NCI-H446 treated with DMSO at 0.1 percent for 48 hours (cell line): ENCODE measurements at places on chromosomes 12 and 14.
A peak's percentile ranks its signal among the peaks of the same experiment; 100 is the strongest.

DNA sequence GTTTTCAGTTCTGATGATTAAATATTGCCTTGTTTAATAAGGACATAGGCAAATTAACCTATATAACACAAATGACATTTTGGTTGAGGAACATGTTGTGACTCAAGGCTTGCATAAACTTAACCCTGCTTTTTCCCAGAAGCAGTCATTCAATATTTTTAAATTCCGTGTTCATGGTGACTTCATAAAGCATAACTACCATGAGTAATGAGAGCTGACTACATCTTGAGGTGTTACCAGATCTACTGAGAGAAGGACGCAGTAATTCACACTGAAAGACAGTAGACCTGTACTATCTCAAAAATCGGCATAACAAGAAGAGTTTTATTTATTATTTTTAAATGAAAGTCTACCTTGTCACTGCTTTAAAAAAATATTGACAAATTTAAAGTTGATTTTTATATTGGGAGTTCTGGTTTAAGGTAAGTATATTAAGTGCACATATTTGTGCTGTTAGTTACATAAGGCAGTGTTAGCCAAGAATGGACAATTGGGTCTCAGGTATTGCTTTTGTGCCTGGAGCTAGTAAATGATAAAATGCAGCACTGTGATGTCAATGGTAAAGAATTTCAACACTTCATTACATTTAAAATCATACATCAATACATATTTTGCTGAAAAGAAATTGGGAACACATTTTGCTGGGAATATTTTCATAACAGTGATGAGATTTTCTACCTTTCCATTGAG is 1198.5 kb downstream of the FSCB start:
- DNase-seq = no peak

DNA sequence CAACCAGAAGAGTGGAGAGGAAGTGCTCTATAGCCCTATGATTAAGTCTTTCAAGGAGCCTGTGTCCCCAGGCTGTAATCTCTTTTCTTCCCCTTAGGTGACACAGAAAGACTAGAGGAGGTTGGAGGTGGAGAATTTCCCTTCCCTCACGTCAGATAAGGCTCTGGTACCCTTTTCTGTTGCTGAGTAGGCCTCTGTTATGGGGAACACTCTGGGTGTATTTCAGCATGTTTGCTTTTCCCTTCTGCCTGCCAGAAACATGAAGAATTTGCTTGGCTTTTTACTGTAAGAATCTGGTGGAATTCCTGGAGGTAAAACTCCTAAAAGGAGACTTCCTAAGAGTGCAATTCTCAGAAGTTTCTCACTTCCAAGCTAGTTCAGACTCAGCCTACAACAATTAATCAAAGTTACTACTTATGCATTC is 58.3 kb downstream of the SIX1 start:
- DNase-seq = no peak

DNA sequence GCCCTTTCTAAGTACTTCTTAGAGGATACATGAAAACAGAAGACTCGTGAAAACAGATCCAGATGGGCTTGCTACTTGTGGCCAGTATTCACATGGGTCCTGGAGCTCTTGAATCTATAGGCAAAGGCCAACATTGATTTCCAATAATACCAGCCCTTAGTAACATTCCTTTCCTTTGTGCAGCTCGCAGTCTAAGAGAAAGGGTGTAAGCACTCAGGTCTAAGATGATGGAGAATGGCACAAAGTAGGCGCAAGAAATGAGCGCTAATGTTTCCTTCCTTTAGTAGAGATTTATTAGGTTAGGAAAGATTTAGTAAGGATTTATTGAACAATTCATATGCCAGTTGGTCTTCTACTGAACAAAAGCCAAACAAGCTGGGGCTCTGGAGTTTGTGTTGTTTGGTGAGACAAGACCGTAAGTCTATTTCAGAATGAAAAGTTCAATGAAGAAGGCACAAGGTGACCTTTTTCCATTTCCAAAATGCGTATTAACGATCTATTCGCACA is 525 bp downstream of the RNU6-8 start:
- peak; percentile 57 for DNase-seq

- DNase-seq = no peak
These were observed 7.5 kb upstream of the TRHDE start for GRCh38 chr12:72264548-72265175.

DNA sequence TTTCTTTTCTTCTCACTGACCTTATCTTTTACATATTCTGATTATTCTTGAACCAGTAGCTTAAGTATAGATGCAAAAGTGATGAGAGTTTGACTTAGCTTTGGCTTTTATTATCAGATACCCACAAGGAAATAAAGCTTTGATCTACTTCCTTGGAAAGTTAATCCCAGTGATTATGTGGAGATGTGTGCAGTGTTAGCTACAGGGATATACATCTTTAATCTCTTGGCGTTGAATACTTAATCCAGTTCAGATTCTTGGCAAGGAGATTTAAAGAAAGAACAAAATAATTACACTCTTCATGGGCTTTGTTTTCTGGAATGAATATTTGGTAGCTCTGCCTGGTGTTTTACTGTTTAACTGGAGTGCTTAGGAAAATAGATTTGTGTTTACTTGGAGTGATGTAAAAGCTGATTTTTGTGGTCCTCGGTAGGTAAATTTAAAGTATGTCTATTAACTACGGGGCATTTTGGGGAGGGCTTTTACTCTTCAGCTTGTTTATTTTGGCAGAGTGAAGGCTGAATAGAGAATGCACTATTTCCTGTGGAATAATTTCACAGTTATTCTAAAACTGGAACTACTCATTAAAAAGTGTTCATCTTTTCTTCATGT is 150.1 kb upstream of the LRIG3 start:
- DNase-seq = no peak

GRCh38 chr14:34785223-34786006 is 71.0 kb upstream of the CFL2 start:
- no peak for DNase-seq

DNA sequence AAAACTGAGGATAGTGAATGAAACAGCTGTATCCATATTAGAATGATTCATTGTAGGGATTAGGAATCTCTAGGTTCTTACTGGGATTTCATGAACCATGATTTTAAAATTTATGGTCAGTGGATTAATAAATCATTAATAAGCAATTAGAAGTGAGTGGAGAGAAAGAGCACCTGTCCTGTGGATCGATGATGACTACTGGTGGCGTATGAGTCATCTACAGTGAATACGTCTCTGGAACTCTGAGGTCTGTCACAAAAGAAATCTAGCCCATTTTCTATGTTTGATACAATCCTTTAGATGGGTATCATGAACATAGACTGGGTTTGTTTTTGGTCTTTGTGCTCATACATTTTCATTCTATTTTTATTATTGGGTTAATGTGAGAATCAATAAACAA is 77.3 kb upstream of the RTL1 start:
- no peak for DNase-seq
